ENCODE measurements at places on chromosomes 2 and 18.

DNA sequence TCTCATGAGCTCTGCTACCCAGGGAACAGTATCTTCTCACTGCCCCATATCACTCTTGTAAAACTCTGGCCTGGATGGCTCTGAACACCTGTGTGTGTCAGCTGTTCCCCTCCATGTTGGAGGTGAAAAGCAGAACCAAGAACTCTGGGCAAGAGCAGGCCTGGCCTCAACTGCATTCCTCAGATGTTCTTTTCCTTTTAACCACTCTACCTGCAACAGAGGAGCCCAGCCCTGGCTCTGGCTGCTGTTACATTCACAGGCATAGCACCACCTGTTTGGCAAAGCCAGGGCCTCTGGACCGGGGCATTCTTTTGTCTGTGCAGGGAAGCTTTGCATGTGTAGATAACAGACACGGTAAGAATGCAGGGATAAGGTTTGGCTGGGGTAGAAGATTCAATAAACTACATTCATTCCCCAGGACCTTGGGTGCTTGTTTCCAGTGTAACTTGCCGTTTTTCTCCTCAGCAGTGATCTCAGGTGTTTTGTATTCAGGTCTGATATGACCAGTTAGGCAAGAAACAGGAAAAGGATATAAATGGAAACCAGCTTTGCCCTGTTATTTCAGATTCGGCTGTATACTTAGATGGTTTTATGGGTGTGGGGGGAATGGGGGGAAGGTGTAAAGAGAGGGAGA, 95.1 kb downstream of the SPTBN1 start:
- no peak for DNase-seq

GRCh38 chr2:138373993-138374408, 127.6 kb upstream of the SPOPL start:
- DNase-seq, result no peak

DNA sequence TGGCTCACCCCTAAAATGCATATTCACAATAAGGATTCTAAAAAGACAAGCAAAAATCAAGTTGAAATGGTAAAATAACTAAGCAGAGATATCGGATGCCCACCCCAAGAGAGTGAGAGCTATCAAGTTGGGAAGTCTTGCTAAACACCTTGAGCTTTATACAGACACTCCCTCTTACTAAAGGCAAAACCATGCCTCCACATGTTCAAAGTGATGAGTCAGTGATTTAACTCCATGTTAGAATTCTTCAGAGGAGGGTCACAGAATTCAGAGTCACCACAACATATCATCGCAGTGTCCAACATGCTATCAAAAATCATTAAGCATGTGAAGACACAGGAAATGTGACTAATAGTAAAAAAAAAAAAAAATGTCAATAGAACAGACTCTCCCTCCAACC, 20.6 kb upstream of the ST8SIA3 start:
- DNase-seq, result no peak

DNA sequence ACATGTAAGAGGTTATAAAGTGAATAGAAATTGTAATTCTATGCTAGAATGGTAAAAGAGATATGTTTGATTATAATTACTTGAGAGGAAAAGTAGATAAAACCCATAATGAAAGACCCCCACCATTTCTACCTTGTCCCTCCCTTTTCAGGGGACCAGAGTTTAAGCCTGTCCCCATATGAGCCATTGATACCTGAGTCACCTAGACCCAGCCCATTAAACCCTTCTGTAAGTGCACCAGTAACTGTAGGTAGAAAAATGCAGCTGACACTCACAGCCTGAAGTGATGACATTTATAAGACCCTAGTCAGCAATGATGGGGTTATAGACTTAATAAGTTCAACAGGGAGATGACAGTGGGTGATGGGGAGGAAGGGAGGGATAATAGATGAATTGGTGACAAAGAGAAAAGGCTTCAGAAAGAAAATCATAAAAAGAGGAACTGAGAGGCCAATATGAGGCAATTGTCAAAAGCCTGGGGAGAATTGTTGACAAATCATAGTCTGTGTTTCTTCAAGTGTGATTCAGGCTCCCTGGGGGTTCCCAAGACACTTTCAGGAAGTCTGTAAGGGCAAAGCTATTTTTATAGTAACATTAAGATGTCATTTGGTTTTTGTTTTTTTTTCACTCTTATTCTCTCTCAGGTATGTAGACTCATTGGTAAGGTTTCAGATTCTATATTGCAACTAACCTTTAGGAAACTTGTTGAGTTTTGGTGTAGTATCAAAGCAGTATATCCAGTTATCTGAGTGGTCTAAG, 544.2 kb downstream of the SATB2 start:
- no peak for DNase-seq

- DNase-seq, result no peak
Measured at GRCh38 chr18:68694316-68694715, 20.6 kb downstream of the TMX3 start.

DNA sequence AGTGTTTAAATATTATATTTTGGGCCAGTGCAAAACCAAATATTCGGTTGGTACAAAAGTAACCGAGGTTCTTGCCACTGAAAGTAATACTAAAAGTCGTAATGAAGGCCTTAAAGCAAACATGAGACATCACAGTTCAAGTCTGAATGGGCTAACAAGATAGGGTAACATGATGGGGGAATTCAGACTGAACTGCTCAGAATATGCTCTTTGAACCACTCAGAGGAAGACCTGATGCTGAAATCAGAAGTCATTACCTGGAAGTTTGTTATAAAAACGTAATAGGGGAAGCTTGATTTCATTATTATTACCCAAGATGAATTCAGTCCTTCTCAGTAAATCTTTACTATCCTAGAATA, 26.6 kb downstream of the CDKL4 start:
- no peak for DNase-seq

DNA sequence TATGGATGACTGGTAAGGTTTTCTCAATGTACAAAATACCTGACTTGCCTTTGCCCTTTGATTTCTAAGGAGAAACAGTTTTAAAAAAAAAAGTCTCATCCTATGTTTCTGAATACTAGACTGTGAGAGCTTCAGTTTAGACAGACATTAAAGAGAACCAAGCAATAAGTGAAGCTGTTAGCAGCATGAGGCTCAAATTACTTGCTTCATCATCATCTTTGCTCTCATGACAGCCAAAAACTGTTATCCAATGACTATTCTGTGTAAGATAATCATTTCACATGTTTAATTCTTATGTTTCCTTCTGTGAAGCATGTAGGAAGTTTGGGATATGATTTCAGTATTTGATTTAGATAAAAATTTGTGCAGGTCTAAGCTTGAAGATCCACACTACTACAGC, 129.2 kb downstream of the COMMD1 start:
- DNase-seq, result no peak

DNA sequence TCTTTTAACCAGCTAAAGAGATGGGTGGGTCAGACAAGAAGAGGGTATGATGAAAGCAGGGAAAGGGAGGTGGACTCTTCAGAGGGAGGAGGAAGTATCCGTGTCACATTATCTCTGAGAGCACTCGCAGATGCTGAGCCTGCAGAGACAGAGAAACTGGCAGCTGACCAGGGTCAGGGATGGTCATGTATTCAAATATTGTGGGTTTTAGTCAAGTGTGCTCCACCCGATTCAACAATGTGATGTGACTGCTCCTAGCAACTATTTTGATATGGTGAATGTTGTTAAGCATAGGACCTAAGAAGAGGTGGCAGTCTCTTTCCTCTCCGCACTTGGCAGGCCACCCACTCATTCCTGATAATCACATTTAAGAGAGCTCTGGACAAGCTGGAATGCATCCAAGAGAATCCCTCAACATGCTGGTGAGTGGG, 1.3 kb upstream of the CLIP4 start:
- DNase-seq, result no peak
